AG09319 (cell line): ENCODE measurements at places on chromosomes 2 and 18.
A peak's percentile ranks its signal among the peaks of the same experiment; 100 is the strongest.

DNA sequence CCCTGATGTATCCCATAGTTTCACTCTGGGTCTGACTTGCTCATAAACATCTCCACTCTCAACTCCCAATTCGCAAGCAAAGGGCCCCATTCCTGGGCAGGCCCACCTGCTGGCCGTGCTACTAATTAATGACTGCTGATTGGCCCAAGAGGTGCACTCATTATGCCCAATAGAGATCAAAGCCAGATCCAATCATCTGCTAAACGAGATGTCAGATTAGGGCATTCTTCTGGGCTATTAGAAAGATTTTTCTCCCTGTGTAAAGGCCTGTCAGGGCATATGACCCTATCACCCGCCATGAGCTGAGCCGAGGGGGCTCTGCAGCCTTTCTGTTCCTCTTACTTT lies 103.4 kb upstream of the HAAO start:
- DNase-seq, result no peak

GRCh38 chr2:9114458-9114857 lies 92.2 kb upstream of the ASAP2 start:
- no peak for DNase-seq

DNA sequence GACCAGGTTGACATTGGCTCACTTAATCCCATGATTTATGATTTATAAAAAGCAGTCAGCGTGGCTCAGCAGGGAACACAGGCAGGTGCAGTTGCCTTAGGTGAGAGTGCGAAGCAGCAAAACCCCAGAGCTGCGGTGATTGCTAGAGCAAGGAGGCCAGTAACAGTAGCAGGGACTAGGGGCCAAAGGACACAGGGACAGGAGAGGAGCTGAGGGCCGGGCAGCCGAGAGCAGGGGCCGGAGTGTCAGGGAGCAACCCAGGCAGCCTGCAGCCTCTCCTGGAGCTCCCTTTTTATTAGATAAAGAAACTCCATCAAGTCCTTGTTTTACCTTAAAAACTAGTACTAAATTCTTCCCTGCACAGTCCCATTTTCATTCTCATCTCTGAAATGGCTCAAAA lies 4.3 kb downstream of the MC2R start:
- DNase-seq, result no peak

GRCh38 chr2:43488737-43489136 lies 107.1 kb downstream of the THADA start:
- DNase-seq, result no peak

DNA sequence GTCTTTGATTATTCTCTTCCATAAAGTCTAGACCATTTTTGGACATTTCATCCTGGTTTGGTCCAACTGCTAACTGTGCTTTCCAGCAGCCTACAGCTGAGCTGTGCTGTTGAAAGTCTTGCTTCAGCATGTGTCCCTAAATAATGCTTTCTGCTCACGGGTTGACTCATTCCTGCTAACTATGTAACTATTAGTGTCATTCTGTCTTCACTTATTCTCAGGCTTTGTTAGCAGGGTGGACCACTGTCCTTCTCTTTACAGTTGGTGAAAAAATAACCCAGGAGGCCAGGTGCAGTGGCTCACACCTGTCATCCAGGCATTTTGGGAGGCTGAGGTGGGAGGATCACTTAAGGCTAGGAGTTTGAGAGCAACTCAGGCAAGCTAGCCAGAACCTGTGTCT lies 8.9 kb downstream of the ADAM23 start:
- no peak for DNase-seq

GRCh38 chr2:7952046-7952745 lies 729.7 kb upstream of the ID2 start:
- no peak for DNase-seq

- no peak for DNase-seq
Measured at GRCh38 chr2:2238726-2239269, 92.3 kb downstream of the MYT1L start.

DNA sequence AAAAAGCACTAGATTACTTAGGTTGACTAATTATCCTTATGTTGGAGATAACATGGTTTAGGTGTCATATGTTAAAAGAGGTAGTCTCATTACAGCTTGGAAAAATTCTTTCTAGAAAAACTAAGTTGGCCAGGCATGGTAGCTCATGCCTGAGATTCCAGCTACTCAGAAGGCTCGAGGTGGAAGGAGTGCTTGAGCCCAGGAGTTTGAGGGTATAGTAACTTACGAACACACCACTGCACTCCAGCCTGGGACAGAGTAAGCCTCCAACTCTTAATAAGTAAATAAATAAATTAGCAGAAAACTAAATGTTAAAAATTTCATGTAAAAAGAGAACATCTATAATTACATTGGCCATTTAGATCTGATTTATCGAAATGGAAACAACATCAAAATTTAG lies 177.2 kb downstream of the NR4A2 start:
- no peak for DNase-seq

DNA sequence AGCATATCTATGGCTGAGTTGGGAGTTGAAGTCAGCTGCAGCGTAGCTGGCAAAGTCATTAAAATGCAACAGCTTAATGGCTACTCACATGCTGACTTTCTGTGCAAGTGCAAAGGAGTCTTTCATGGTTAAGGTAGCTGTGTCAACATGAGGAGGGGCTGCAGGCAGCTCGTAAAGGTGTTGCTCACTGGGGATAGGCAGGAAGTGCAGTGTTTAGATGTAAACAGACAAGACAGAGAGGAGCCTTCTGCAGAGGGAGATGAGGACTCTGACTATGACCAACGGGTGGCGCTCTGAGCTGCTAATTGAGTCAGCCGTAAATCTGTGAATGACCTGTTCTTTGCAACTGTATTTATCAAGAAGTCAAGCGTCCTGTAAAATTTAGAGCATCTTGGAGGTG lies 22.3 kb upstream of the CAVIN2 start:
- DNase-seq, result no peak

- no peak for DNase-seq
Measured at GRCh38 chr2:130845505-130846085, 8.9 kb downstream of the ARHGEF4 start.

DNA sequence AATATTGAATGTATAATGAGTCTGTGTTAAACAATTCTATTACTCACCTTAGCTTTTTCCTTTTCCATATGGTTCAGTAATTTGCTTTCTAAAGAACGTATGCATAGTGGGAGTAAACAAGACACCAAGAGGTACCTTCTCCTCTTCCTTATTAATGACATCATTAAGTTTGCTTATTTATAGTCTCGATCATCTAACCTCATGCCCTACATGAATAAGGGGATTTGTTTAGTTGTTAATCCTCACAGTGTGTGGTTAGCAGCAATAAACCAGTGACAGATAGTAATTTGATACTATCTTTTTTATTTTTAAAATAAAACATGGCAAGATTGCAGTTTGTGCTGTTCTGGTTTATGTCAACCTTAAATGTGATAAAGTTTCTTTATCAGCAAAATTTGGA lies 69.7 kb downstream of the COBLL1 start:
- DNase-seq, result no peak

DNA sequence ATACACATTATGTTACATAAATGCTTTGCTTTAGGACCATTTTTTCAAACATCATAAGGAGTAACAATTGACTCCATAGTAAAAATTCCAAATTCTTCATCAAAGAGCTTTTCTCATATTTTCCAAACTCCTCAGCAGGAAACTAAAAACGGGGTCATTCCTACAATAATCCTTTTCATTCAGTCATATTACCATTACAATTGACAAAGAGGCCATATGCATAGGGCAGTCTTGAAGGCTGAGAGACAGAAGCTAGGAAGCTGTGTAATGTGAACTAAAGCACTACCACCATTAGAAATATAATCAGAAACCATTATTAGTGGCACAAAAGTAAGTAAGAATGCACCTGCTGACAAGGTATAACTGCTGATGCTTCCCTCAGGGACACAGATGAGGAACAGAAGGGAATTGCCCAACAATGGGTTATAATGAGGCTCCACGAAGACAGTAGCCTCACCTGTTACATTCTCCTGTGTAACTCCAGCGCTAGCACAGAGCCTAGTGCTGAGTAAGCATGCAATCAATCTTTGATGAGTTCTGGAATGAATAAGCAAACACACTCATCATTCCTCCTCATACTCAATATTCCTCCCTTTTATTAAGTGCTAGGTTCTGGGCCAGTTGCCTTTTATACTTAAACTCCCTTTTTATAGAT lies 942.3 kb downstream of the CPS1 start:
- DNase-seq, result no peak

- DNase-seq, result no peak
Measured at GRCh38 chr2:144548088-144548487, 28.2 kb upstream of the ZEB2 start.

- no peak for DNase-seq
Measured at GRCh38 chr2:84643991-84644390, 127.7 kb downstream of the DNAH6 start.

GRCh38 chr2:44053456-44053855 lies 57.7 kb upstream of the LRPPRC start:
- no peak for DNase-seq

- DNase-seq, result no peak
Measured at GRCh38 chr2:239180526-239181073, 220.2 kb downstream of the HDAC4 start.

GRCh38 chr2:216644842-216645635 lies 11.8 kb downstream of the IGFBP2 start:
- DNase-seq, result no peak

DNA sequence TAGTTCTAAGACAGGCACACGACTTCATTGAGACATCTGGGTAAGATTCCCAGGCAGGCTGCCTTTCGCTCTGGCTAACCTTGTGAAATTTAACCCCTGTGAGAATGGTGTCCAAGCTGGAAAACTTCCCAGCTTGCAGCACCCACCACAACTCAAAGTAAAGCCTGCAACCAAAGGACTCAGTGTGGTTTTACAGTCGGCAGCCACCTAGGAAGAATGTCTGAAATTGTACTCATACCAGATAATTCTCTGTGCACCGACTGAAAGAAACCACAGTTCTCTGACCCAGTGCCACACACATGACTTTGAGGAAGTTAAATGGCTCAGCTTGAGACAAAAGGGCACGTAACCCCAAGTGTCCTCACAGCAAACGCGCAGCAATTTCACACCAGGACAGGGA lies 125.7 kb downstream of the RBMS1 start:
- peak; percentile 96 for DNase-seq

DNA sequence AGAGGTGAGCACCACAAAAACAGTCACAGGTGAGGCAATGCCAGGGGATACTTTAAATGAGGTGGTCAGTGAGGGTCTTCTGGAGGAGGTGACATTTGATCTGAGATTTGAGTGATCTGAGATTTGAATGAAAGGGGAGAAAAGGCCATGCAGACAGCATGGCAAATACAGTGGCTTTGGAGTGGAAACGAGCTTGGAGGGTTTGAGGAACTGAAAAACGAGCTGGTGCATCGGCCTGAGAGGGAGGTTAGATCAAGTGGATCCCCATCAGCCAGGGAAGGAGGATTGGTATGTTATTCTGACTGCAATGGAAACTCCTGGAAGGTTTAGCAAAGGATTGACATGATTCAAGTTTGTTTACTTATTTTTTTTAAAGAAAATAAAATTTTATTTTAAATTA lies 245.1 kb downstream of the KCNS3 start:
- no peak for DNase-seq

GRCh38 chr2:145657265-145657664 lies 1137.3 kb upstream of the ZEB2 start:
- DNase-seq, result no peak

DNA sequence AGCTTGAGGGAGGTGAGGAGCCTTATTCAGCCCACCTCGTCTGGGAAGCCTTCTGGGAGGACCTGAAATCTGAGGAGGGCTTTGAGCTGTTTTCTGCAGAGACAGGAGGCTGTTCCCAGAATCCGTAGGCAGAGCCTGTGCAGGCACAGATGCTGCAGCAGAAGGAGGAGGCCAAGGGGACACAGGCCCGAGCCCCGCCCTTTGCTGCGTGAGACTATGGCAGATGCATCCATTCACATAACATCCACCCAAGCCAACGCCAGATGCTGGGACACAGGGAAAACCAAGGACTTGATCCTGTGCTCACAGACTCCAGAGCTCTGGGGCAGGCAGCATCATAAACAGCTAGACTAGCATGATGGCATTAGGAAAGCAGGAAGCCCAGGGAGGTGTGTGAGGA lies 98.2 kb downstream of the KCNF1 start:
- DNase-seq, result no peak

GRCh38 chr2:181152226-181152625 lies 171.8 kb downstream of the UBE2E3 start:
- DNase-seq, result no peak

DNA sequence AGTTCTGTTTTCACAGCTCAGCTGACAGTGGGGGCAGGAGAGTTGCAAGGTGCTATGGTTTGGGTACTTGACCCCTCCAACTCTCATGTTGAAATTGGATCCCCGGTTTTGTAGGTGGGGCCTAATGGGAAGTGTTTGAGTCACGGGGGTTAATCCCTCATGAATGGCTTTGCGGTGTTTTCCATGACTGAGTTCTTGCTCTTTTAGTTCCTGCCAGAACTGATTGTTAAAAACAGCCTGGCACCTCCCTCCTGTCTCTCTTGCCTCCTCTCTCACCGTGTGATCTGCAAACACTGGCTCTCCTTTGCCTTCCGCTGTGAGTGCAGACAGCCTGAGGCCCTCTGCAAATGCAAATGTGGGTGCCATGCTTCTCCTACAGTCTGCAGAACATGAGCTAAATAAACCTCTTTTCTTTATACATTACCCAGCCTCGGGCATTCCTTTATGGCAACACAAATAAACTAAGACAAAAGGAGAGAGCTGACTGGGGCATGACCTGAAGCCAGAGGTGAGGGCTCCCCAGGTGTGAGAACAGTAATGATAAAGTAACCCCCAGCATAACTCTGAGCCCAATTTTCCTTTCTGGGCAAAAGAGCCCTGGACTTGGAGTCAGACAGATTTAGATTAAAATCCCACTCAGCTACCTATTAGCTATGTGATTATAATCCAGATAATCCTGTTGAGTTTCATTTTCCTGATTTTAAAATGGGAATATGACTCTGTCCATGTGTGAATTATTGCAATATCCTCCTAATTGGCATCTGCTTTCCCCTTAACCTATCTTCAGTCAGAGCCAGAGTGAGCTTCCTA lies 64.9 kb upstream of the CAPN13 start:
- DNase-seq, result no peak

- DNase-seq, result no peak
Measured at GRCh38 chr2:26615860-26616705, 25.1 kb downstream of the CIB4 start.

GRCh38 chr2:26460613-26461031 lies 17.3 kb downstream of the OTOF start:
- DNase-seq, result no peak

DNA sequence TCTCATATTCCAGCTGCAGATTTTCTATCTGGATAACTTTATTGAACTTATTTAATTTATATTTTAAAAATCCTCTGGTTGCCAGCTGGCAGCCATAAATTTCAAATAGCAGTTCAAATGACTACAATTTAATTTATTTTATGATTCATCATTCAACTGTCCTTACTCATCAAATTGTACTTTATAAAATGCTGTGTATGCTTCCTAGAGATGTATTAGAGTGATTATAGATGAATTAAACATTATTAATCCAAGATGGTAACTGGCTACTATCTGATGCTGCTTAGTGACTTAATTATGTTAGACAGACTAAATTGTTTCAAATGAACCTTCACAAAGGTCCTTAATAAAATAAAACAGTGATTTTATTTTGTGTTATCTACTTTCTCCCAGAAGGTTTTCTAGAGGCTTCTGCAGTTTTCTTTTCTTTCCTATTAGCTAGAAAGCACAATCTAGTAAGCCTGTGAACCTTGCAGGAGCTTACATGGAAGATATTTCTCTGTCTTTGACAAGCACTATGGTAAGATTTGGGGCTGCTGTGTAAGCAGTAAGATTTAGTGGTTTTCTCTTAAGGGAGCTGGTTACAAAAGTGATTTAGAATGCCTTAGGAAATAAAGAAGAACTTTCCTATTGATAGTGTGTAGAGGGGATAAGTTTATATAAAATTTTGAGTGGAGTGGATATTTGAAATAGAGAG lies 322.3 kb downstream of the FSIP2 start:
- DNase-seq, result no peak

- peak; percentile 23 for DNase-seq
Measured at GRCh38 chr2:241561832-241562231, 3.3 kb downstream of the BOK start.
